Islet precursor cell (in vitro differentiated cells): ENCODE measurements at places on chromosomes 6 and 20.

DNA sequence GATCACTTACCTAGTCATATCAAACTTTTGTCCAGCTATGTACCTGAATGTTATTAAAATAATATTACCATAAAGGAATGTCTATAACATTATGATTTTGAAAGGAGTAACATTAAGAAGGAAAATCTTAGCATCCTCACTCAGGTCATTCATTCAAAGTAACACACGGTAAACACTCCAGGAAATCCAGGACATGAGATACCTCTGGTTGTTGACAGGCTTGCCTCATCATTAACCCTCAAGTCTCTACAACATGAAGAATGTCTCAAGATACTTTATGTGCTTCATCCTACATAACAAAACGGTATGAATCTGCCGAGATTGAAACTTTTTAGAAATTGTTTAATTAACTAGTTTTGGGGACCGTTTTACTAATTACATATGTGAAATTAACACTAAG, 690 bp upstream of the FILIP1 start:
- no peak for DNase-seq

DNA sequence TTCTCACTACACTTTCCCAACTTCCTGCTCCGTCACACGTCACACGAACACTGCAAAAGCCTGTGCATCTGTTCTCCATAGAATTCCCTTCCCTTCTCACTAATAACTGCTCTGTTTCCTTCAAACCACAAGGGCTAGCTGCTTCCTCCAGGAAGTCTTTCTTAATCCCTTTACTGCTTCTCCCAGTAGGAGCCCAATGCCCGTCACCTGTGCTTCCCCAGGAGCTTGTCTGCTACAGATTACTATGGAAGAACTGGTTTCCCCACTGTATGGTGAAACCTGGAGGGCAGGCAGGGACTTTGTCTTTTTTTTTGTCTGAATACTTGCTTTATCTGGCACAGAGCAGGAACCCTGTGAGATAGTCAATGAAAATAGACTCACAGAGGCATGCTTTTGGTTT, 444.7 kb upstream of the MAP3K7 start:
- peak; percentile 77 for DNase-seq

DNA sequence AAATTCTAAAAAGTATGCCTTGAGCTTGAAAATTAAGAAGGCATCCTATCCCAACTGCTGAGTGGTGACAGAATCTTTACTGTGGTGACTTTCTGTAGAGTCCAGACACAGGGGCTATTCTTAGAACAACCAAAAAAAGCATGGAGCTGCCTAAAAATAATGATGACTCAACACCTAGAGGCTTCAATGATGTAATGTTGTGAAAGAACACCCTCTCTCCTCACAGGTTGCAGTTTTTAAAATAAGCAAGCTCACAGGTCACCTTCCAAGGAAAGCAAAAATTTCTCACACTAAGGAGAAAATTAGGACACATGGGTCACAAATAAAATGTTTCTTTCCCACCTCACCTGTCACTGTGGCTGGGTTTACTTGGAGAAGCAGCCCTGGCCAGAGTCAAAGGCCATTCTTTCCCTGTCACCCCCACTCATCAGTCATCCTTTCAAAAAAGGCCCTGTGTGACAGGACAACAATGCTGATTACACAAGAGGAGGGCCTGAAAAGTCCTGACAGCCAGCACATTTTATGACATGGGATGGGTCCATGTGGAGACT, 53.5 kb downstream of the RCAN2 start:
- no peak for DNase-seq

GRCh38 chr20:58294497-58295455, 14.7 kb upstream of the RAB22A start:
- DNase-seq, result peak; percentile 65

- DNase-seq, result no peak
Observed at GRCh38 chr6:5305968-5306626, 44.8 kb downstream of the FARS2 start.

- DNase-seq, result no peak
Observed at GRCh38 chr6:48151142-48151541, 40.1 kb upstream of the PTCHD4 start.

- no peak for DNase-seq
Observed at GRCh38 chr6:127737768-127738167, 160.8 kb downstream of the C6orf58 start.

DNA sequence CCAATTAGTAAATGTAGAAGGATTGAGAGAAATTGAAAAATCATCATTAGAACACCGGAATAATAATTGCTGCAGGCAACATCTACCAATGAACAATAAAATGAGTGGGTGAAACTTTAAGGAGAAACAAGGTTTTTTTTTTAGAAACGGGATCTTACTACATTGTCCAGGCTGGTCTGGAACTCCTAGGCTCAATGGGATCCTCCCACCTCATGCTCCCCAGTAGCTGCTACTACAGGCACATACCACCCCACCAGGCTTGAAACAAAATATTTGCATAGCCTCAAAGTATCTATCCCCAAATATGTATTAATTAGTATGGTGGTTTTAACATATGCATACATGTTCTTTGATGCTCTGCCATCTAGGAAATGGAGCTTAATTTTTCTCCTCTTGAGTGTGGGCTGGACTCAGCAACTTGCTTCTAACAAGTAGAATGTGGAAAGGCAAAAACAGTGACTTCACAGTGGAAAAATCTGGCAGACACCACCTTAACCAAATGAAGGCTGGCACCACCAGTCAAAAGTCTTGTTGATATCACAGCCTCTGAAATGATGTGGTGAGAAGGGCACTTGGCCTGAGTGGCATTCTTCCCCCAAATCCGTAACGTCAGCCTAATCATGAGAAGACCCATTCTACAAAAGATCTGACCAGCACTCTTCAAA, 12.1 kb downstream of the NRSN2 start:
- no peak for DNase-seq

GRCh38 chr6:87237804-87238203, 82.4 kb downstream of the ZNF292 start:
- DNase-seq, result no peak

DNA sequence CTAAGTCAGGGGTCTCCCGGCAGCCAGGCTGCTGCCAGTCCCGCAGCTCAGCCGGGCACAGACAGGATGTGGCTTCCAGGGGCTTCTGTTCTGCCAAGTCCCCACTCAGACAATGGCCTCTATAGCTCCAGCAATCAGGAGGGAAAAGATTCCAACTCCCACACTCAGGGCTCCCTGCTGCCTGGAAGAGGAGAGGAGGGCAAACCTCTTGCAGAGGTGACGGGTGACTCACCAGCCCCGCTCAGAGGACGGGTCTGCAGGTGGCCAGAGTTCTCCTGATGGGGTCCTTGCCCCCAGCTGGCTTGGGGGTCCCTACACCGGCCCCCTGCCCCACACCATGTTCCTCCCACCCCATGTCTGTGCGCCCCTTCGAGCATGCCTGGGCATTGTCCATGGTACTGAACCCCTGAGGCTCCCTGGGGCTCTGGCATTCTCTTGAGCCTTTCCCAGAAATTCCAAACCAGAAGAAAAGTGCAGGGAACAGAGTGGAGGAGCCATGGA, 32.6 kb downstream of the NTSR1 start:
- no peak for DNase-seq

- DNase-seq, result no peak
Observed at GRCh38 chr6:120545353-120545752, 788.9 kb downstream of the TBC1D32 start.

- DNase-seq, result no peak
Observed at GRCh38 chr20:56411759-56412472, at the start of gene CASS4. Gene CASS4, plus strand, starts transcription at chr20:56412260. Its CDS starts 199 bp downstream, at chr20:56412459.

- peak; percentile 58 for DNase-seq
Observed at GRCh38 chr20:16423311-16424212, 149.7 kb downstream of the KIF16B start.

GRCh38 chr6:12001004-12001705, 11.0 kb upstream of the HIVEP1 start:
- no peak for DNase-seq

DNA sequence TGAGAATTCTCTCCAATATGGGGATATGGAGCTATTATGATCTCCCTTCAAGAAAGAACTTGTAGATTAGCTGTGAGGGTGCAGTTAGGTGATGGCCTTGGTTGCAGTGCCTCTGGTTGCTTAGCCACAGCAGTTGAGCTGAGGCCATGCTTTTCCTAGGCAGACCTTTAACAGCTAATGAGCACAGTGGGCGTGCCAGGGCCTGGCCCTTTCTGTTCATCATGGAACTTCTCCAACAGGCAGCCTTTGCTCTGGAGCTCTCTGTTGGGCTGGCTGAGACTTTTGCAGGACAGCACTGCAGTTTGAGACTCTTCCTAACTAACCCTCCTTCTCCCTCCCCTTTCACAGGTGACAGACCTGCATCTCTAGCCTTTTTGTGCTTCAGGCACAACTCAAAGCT, 39.7 kb upstream of the TMEM170B start:
- peak; percentile 77 for DNase-seq

DNA sequence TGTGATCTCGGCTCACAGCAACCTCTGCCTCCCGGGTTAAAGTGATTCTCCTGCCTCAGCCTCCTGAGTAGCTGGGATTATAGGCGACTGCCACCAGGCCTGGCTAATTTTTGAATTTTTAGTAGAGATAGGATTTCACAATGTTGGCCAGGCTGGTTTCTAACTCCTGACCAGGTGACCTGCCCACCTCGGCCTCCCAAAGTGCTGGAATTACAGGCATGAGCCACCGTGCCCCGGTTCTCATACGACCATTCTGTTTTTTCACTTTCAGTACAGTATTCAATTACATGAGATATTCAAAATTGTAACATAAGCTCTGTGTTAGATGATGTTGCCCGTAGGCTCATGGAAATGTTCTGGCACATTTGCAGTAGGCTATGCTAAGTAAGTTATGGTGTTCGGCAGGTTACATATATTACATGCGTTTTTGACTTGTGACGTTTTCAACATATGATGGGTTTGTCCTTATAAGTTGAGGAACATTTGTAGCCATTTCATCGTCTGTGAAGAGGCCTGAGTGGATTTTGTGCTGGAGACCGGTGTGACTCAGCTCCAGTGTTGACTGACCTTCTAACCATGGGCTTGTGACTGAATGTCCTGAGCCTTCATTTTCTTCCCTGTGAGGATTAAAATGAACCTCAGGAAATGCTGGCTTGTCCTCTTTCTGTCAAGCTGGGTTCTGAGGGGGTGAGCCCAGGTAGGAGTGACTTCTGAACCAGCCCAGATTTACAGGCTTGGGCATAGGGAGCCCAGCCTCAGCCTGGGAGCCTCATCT, 12.2 kb downstream of the PPARD start:
- no peak for DNase-seq

DNA sequence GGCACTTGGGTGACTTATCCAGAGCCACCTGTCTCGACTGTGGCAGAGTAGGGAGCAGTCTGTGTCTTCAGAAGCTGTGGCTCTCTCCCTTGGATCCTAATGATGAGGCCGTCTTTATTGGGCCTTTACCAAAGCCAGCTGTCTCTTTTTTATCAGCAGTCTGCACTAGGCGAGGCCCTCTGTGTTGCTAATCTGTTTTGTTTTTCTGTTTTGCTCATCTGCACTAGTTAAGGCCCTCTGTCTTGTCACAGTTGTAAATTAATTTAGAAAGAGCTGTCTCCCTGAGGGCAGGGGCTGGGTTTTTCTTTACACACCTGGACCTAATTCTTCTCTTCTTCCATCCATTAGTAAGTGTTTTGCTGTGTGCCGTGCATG, 45.0 kb downstream of the CDS2 start:
- DNase-seq, result no peak

DNA sequence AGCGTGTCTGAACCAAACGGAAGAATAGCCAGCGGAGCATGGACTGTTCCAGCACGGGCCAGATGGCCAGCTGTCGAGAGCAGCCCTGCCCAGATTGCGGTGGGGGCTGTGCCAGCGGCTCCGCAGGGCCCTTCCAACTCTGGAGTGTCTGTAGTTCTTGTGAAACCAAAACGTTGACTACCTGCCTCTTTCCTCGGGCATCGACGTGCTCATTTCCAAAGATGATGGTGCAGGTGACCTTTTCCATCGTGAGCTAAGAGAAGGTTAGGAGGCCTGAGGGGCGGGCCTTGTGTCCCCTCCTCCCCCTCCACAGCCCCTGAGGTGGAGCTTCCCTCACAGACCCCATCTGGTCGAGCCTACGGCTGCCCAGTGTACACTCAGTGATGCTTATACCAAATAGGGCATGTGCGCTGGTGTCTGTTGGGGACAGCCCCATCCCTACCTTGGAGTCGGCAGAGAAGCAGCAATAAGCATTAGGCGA, 12.9 kb upstream of the C20orf144 start:
- no peak for DNase-seq

DNA sequence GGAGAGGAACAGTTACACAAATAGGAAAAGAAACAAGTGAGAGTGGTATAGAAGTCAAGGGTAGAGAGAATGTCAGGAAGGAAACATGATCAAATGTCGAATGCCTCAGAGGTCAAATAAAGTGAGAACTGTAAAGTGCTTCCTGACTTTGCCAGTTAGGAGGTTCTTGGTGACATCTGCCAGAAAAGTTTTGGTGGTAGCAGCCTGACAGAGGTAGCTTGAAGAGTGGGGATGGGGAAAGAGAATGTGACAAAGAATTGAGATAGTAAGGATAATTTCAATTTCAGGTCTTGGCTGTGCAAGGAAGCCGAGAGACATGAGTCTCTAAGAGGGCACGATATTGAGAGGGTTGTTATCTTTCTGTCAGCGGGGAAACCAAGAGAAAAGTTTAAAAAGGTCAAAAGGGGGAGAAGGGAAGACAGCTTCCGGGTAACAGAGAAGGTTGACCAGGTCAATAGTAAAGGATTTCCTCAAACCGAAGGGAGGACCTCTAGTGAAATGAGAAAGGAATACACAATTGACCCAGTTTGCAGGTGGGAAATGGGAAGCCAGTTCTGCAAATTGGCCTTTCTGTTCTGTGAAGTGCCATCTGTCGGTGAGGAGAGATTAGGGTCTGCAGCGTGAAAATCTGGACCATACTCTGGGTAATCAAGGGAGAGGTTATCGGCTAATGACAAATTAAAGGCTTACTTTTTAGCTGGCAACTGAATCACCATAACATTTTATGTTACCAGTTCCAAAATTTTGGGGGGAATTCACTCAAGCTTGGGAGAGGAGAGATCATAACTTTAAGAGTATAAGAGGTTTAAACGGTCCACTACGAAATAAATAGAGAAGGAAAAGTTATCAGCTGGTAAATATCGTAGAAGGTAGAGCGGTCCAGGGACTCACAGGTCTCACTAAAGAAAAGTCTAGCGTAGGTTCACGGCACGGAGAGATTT, 973 bp upstream of the BRD2 start:
- peak; percentile 74 for DNase-seq

DNA sequence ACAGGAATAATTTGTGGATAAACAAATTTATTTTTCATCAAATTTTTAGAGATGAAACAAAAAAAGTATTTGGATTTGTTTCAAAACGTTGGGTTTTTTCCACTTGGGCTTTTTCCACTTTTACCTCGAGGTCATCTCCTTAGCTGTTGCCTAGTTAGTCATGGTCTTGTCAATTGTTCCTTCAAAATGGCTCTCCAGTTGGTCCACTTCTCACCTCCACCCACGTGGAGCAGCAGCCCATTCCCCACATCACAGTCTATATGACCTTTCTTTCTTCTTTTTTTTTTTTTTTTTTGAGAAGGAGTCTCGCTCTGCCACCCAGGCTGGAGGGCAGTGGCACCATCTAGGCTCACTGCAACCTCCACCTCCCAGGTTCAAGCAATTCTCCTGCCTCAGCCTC, 6.7 kb upstream of the SLC4A11 start:
- no peak for DNase-seq

GRCh38 chr6:18276610-18277236, 12.4 kb upstream of the DEK start:
- DNase-seq, result peak; percentile 87
